ENCODE measurements at places on chromosomes 16 and 17.

- no peak for DNase-seq
These were observed 12.0 kb upstream of the CFDP1 start for GRCh38 chr16:75445298-75445697.

- no peak for DNase-seq
These were observed 11.6 kb downstream of the CDH3 start for GRCh38 chr16:68656751-68657150.

DNA sequence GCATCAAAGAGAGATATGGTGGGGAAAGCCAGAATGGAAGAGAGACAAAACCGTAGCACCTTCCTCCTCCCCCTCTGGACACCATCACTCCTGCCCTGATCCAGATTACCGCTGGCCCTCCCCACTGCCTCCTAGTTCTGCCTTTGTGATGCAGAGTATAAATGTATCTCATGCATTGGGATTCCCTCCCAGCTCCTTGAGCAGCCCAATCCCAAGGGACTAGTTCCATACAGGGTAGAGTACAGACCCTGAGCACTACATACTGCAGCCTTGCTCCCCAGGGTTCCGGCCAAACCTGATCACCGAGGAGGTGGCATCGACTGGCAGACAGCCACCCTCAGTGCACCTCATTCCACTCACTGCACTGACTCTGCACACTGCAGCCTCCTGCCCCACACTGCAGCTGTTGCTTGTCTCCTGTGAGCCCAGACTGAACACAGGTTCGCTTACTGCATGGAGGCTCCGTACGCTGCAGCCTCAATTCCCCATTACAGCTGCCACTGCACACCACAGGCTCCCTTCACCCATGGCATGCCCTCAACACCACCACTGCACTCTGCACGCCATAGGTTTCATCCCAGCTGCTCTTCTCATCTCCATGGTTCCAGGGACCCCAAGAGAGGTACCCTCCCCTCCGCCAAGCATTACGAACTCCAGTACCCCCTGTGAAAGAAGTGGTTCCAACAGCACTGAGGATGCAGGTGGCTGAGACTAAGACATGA lies 1.7 kb upstream of the THRA start:
- no peak for DNase-seq

- DNase-seq, result no peak
These were observed 7.3 kb downstream of the ZZEF1 start for GRCh38 chr17:4135489-4135888.

- DNase-seq, result no peak
These were observed 17.9 kb downstream of the UTP4 start for GRCh38 chr16:69150146-69150865.

GRCh38 chr17:66564992-66565465 lies 262.6 kb downstream of the PRKCA start:
- no peak for DNase-seq

DNA sequence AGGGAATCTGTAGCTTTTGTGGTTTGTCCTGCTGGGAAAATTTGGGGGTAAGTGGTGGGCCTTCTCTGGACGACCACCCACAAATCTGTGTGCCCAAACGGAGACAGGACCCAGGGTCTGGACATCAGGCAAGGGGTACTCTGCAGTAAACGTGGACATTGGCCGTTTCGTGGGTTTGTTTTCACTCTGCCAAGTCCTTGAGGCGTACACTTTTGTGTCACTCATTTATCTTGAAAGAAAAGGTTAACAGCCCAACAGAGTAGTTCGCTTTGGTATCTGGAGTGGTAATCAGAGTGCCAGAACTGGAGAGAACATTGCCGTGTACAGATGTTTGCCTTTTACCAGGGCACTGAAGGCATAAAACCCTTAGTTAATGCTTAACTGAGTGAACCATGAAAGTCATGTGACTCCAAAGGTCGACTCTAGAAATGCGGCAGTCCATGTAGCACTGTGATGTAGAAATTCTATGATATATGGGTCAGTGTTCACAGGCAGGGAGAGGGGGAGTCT lies 15.4 kb downstream of the NAA60 start:
- no peak for DNase-seq

GRCh38 chr16:27838536-27839175 lies 224.9 kb downstream of the GSG1L start:
- no peak for DNase-seq

DNA sequence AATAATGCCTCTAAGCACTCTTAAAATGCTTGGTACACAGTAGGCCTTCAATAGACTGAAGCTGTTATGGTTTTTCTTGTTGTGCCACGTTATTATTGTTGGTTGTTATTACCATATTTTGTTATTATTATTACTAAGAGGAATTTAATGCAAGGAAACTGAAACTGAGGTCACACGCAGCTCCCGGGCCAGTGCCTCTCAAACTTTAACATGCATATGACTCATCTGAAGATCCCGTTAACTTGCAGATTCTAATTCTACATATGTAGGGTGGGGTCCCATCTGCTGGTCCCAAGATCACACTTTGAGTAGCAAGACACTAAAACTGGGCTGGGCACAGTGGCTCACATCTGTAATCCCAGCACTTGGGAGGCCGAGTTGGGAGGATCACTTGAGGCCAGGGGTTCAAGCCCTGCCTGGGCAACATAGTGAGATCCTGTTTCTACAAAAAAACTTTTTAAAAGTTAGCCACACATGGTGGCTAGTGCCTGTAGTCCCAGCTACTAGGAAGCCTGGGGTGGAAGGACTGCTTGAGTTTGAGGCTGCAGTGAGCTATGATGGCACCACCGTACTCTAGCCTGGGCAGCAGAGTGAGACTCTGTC lies 888 bp downstream of the ACSM5 start:
- no peak for DNase-seq

DNA sequence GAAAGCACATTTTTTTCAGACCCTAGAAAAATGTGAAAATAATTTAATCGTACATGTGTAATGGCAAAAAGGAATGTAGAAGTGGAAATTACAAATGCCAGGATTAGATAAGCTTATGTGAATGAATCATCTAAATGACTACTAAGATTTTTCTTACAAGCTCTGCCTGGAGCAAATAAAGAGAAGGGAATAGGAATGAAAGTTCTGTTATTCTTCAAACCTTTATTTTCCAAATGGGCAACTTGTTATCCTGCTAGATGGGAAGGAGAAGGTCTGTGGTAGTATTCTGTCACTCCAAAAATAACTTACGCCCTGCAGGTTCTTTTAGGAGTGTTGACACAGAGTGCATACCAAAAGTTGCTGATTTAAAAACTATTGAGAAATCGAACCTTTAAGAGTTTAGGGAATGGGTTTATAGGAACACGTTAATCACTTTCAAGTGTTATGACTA lies 9.7 kb downstream of the CTCF start:
- no peak for DNase-seq

DNA sequence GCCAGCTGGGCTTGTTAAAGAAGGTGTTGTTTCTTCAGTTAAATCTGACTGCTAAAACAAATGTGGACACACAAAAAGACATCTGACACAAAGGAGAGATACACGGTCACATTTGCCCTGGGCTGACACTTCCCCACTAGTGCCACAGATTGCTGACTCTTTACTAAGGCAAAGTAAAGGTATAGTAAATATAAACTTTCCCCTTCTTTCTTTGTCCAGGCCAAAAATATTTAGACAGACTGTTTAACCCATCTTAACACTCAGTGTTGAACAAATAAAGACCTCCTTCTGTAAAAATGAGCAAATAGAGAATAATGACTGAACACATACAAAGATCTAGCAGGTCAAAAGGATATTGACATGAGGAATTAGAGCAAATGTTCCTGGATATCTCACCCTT lies 58.4 kb downstream of the SCNN1G start:
- DNase-seq, result no peak

- DNase-seq, result no peak
These were observed 51.5 kb upstream of the RCVRN start for GRCh38 chr17:9956474-9957131.

GRCh38 chr17:36727052-36727451 lies 125.7 kb downstream of the MRM1 start:
- DNase-seq, result no peak

GRCh38 chr16:11570806-11571205 lies 15.9 kb downstream of the LITAF start:
- DNase-seq, result no peak

GRCh38 chr17:57006040-57006439 lies 28.1 kb downstream of the SCPEP1 start:
- no peak for DNase-seq

DNA sequence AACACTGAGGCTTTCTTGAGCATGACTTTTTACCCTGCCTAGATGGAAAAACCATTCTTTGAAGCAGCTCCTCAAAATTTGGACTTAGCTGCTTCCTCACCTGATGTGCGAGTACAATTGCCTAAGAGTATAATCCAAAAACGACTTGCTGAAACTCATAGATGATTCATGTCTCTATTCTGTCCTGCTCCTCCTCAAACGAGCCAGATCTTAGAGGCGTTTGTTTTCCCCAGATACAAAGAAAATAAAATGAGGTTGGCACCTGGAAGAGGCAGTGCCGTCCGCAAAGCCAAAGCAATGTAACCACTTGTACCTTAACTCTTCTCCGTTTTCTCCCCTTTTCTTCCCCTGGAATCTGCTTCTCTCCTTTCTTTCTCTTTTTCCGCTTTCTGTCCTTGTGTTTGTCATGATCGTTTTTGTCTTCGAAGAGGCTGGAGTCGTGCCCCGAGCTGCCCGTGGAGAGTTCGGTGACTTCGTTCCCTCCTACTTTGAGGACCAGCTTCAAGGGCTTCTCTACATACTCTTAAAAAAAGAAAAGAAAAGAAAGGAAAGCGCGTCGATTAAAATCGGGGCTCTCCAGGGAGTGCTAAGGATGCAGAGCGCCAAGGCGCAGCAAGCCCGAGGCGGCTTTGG lies 895 bp downstream of the BRD7 start:
- no peak for DNase-seq

DNA sequence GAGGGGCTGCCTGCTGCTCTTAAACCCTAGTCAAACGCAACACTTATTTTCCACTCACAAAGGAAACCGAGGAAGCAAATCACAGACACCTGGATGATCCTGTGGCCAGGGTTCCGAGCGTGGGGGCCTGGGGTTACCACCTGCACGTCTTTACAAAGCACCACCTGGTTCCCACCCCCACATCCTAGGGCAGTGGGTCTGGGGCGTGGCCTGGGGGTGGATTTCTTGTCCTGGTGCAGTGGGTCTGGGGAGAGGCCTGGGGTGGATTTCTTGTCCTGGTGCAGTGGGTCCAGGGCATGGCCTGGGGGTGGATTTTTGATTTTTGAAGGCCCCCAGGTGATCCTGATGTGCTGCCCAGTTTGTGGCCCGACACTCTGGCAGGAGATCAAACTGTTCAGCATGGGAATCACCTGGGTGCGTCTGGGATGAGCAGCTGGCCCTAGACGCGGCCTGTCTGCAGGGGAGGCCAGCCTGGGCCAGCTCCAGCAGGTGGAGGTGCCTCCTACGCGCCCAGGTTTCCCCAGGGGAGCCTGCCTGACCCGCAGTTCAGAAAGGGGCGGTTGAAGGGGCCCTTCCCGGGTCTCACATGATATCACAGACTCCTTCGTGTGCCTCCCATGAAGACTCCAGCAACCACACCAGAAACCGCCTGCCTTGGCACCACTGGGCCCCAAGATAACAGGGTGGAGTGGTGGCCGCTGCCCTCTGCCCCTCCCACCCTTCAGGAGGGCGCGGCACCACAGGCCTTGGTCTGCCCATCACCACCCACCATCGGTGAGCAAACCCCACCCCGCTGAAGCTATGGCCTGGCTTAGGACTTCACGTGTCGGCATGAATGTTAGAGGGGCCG lies 6.3 kb downstream of the HAGH start:
- no peak for DNase-seq

DNA sequence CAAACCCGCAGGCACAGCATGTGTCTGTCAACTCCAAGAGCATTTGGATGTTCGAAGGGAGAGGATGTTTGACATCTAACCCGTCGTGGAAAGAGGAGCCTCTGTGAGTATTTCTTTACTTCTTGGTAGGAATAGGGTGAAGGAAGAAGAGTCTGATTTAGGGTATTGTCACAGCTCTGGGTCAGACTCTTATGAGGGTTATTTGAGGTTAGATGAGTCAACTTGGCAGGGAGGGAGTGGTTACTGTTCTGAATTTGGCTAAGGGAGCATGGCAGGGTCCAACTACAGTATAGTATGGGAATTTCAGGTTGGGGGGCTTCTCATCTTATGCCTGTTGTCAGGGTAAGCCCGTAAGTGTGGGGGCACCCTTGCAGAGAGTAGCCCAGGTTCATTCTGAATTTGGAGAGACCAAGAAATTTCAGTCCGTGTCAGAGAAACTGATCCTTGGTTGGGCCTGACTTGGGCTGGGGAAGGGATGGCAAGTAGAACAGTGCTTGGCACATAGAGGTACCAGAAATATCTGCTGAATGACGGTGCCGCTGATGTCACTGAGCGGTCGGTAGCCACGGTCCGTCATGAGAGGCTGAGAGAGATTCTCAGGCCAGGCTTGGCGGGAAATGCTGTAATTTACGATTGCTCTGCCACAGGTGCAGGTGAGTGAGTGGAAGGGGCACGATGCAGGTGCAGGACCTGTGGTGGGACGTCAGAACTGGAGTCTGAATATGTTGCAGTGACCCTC lies 43.2 kb downstream of the MYH3 start:
- DNase-seq, result no peak

DNA sequence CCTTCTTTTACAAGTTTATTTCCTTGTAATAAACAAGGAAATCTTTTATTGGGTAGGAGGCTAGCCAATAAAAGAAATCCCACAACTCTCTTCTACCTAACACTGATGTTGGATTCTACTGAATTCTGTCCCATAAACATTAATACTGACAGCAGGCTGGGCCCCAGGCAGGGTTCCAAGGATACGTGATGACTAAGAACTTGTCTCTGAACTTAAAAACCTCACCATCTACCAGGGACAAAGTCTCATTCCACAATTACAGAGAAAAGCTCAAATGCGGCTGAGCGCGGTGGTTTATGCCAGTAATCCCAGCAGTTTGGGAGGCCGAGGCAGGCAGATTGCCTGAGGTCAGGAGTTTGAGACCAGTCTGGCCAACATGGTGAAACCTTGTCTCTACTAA lies 64.9 kb downstream of the ARHGAP17 start:
- no peak for DNase-seq

DNA sequence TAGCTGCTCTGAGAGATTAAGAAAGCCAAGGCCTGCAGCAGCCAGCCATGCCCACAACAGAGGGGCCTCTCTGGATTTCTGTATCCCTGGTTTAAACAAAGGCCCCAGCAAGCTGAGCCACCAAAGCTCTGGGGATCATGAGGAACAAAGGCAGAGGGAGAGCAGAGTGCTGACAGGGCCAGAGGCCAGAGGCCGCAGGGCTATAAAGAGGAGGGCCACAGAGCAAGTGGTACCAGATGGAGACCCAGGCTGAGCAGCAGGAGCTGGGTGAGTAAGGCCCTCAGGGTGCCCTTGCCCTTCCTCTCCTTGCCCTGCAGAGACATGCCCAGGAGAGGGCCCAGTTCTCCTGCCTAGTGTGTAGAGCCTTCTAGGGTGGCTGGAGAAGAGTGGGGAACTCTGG lies at the start of gene CRYBA1:
CRYBA1 (plus strand) TSS at position 232 of the 400 bp plus-strand sequence; CDS start at position 237, 5 bp downstream.
- no peak for DNase-seq

Data from stimulated activated CD8-positive, alpha-beta memory T cell treated with anti-CD3 and anti-CD28 coated beads, Interleukin-12 subunit alpha, Interleukin-12 subunit beta, amount 100 ng/mL, for 4 hours (primary cell).